ENCODE measurements at places on chromosomes 11 and 22.
A peak's percentile ranks its signal among the peaks of the same experiment; 100 is the strongest.

DNA sequence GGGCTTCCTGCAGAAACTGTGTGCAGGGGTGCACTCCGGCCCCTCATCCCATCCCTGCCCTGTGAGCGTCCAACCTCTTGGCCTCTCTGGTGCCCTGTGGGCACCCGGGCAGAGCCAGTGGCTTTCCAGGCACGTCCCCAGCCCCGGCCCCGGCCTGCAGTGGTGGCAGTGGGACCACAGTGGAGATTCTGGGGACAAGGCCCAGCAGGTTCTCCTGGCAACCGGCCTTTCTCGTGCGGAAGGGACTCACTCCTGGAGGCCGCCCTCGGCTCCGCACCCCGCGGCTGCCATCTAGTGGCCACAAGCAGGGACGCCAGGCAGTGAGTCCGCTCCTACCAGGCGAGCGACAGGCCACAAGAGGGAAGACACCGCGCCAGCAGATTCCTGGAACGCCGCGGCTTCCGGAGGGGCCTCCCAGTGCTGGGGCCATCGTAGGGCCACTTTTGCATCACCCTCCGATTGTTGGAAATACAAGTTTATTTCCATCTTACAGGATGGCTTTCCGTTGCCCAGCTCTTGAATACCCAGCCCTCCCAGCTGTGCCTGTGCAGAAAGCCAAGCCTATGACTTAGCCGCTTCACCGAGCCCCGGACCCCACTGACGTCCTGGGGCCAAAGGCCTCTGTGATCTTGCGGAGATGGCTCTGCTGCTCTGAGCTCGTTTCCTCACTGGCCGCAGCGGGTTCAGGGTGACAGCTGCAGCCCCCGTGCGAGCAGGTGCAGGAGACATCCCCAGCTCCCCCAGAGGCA lies 357.3 kb downstream of the CTTN start:
- DNase-seq = peak; percentile 77

DNA sequence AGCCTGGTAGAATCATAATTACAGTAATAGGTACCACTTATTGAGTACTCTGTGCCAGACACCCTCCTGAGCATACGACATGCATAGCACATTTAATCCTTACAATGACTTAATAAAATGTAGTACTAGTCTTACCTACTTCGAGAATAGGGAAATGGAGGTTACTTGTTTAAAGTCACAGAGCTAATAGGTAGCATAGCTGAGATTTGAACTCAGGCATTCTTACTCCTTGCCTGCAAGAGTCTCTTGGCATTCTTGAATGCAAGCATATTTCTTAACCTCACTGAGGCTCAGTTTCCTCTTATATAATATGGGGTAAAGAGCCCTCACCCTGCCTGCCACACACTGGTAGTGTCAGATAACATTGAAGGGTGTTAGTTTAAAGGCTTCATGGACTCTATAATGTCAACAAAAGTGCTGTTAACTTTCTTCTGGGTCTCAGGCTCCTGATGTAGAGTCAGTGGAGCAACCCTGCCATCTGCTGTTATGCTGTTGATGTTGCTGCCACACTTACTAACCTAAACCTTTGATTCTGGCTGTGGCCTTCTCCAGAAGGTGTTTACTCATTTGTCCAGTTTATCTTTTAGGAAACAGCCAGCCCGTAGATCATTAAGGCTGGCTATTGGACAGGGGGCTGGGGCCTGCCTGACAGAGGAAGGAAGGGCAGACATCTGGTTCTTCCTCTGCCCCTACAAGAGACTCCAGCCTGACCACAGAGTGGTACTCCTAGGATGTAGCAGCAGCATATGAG lies 18.9 kb downstream of the LIMK2 start:
- DNase-seq = peak; percentile 74

DNA sequence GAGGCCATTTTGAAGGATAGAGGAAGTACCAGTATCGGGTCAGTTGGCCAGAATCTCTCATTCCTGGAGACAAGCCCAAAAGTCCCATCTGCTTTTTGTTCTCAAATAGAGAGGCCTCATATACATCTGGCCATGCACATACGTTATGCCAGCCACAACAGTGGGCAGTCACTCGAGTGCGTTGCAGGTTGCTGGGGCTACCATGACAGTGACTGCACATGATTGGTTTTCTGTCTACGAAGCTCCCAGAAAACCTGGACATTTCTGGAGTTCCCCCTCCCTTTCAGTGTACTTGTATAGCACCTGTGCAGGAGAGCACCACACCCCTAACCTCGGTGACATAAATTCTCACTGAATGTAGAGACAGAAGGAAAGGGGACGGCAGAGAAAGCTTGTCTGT lies 62.1 kb downstream of the C22orf31 start:
- DNase-seq = no peak

DNA sequence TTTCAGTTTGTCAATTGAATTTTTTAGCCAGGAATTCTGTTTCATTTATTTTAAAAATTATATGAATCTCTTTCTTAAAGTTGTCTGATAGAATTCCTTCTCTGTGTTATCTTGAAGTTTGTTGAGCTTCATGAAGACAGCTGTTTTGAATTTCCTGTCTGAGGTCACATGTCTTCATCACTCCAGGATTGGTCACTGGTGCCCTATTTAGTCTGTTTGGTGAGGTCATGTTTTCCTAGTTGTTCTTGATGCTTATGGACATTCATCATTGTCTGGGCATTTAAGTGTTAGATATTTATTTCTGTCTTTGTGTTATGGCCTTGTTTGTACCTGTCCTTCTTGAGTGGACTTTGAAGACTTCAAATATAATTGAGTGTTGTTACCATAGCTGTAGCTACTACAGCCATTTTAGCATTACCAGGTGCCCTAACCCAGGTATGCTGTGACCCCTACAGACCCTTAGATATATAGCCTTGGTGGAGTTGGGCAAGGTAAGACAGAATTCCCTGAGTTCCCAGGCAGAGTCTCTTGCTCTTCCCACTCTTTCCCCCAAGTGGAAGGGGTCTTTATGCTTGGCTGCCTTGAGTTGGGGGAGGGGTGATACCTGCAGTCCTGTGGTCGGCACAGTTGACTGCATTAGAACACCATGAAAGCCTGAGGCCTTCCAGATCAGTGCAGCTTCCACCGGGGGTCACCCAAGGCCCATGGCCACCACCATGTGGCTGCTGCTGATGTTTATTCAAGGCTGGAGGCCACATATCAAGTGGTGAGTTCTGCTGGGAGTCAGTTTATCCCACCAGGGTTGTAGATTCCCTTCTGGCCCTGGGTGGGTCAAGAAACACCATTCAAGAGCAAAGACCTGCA lies 229.6 kb downstream of the DYNC2H1 start:
- DNase-seq = no peak

GRCh38 chr11:10909141-10909883 lies 51.5 kb upstream of the ZBED5 start:
- no peak for DNase-seq

- DNase-seq = no peak
Observed at GRCh38 chr11:35507688-35508087, 17.7 kb downstream of the PAMR1 start.

DNA sequence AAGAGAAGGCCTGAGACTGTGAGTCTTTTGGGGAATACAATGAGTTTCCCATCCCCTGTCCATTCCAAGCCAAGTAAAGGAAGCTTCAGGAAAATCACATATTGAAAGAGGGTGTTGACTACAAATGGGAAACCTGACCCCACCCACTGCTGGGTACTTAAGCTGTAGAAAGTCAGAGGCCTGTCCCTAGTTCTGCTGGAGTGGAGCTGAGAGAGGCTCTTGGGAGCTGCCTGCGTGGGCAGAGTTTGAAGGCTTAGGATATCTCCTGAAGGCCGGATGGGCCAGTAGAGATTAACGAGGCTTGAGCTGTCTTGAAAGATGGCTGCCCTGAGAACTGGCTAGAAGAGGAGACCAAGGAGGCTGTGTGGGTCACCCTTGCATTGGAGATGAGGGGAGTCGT lies 176.2 kb upstream of the NECTIN1 start:
- DNase-seq = no peak

- no peak for DNase-seq
Observed at GRCh38 chr22:37982938-37983859, 1.2 kb downstream of the SOX10 start.

DNA sequence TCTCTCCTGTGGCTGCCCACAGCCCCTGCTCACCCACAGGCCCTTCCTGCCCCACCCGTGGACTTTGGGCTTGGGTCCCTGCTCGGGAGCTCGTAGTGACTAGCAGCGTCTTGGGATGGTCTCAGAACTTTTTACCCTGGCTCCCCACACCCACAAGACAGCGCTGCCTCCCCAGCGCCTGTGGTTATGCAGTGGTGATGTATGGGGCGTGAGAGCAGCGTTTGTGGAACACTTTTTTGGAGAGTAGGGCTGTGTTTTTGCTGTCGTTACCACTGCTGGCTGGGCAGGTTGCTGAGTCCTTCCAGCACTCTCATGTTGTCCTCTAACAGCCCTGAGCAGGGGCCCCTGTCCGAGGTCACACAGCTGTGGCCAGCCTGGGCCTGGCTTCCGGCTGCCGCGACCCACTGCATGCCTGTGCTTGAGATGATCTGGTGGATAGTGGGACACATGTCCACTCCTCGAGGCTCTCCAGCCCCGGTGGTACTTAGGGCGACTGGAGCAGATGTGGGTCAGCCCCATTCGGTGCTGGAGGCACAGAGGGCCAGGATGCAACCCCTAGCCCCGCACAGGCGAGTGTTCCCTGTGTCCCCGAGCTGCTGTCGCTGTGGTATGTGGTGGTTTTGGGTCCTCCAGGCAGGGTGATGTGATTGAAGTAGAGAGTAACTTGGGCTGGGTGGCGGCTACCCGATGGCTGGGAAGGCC lies 7.1 kb upstream of the GRAMD4 start:
- DNase-seq = no peak

DNA sequence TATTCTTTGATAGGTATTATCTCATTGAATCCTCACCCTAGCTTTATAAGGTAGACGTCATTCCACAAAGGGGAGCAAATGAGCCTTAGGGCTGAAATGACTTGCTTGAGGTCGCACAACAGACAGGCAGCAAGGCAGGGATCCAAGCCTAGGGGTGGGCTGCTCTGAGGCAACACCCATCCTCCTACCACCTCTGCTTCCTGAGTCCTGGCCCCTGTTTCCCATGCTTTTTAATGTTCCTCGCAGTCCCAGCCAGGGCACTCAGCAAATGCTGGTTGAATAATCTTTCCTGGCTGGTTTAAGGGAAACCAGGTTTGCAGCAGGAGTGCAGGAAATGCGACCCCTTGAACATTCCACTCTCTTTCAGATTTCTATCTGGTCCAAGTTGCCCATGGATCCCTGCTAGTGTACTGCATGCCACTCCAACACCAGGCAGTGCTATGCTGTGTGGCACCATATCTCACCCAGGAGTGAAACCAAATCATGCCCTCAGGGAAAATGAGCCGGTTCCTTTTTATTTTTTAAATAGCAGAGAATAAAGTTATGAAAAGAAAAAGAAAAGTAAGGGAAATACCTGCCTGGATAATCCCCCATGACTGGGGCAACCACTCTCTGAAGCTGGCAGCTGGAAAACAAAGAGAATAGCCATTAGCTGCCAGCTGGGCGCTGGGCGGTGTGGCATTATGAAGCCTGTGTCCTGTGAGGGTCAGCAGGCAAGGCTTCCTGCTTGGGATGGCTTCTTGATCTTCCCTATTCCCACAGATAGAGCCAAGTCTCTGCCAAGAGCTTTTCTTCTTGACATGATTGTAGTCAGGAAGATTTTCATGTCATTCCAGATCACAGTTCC lies 21.8 kb downstream of the MICAL2 start:
- no peak for DNase-seq

GRCh38 chr22:44449061-44449682 lies 48.9 kb downstream of the RTL6 start:
- DNase-seq = no peak

- no peak for DNase-seq
Observed at GRCh38 chr22:41862160-41862529, 29.2 kb downstream of the SREBF2 start.

DNA sequence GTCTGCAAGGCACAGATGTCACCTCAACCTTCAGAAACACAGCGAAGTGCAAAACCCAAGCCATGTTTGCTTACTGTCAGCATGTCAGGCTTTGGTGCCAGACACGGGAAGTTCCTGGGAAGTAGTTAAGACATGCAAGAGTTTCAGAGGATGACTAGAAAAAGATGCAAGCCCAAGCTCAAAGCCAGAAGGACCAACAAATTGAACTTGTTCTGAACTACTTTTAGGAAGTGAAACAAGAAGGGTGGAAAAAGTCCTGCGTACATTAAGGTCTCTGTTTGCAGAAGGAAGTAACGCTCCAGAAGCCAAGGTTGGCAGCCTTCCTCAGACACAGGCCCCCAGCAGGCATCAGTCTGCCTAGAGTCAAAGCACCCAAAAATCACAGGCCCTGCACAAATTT lies 2.6 kb downstream of the AP1B1 start:
- DNase-seq = no peak

- no peak for DNase-seq
Observed at GRCh38 chr11:84292006-84292405, 1005.8 kb upstream of the CCDC90B start.

GRCh38 chr11:27477831-27478230 lies 5.2 kb upstream of the LGR4 start:
- no peak for DNase-seq

- DNase-seq = no peak
Observed at GRCh38 chr22:42168476-42168875, 37.9 kb upstream of the CYP2D6 start.

DNA sequence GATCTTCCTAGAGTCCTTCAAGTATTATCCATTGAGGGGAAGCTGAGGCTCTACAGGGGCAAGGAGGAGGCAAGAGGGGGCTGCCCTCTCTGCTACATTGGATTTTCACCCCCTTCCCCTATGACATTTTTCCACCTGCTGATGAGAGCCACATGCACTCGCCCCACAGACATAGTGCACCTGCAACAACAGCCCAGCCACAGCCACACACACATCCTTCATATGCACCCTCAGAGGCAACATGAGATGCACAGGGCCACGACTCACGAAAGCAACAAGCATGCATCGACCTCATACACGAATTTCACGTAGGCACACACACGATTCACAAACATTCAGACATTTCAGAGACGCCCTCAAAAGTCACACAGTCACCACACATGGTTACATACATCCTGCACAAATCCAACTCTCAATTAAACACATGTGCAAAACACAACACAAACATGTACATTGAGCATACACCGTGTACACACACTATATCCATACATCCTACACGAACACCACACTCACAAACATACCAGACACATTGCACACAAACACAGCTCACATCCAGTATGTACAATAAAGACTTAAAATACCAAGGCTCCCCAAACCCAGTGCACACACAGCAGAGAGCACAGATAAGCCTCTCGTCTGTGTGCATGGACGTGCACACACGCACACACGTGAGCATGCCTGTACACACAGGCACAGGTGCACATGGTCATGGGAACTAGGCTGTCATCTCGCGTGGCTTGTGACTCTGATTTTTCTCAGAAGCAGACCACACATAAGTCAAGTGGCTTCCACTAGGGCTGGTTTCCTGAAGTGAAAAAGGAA lies 6.3 kb upstream of the LRRC32 start:
- no peak for DNase-seq

DNA sequence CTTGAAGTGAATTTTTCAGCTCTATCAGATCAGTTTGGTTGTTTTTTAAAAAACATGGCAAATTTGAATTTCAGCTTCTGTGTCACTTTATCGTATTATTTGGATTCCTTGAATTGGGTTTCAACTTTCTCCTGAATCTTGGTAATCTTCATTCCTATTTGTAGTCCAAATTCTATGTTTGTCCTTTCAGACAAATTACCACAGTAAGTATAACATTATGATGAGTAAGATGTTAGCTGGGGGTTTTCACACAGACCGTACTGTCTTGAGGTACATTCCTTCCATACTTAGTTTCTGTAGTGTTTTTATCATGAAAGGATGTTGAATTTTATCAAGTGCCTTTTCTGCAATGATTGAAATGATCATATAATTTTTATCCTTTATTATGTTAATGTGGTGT lies 28.0 kb downstream of the OR5B17 start:
- DNase-seq = peak; percentile 15

- no peak for DNase-seq
Observed at GRCh38 chr11:69325446-69325845, 31.5 kb downstream of the MYEOV start.
